Activated CD8-positive, alpha-beta memory T cell treated with anti-CD3 and anti-CD28 coated beads for 24 hours (primary cell): ENCODE measurements at places on chromosomes 2 and 18.
A peak's percentile ranks its signal among the peaks of the same experiment; 100 is the strongest.

- DNase-seq = no peak
Observed at GRCh38 chr2:14843507-14844204, 211.1 kb downstream of the LRATD1 start.

DNA sequence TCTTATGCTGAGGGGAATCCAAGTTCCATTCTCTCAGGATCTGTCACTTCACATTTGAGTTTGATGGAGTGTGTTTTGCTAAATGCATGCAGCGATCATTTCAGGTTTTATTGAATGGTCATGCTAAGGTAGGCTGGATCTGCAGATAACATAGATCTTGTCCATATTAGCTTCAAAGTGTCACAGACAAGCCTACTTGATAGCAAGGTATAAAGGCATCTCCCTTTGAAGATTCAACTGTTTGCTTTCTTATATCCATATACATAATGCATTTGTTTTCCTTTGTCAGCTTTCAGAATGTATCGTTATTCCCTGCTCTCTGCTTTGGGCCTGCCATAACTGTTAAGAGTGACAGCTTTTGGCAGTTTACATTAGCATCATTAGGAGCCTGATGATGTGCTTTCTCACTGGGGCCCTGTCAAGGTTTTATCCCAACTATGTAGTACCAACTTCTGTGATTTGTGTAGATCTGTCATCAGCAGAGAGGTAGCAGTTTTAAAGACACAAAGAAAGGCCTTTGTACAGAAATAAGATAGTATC is 604.3 kb upstream of the CDH7 start:
- DNase-seq = no peak

- no peak for DNase-seq
Observed at GRCh38 chr18:75502286-75502685, 74.8 kb upstream of the SMIM21 start.

DNA sequence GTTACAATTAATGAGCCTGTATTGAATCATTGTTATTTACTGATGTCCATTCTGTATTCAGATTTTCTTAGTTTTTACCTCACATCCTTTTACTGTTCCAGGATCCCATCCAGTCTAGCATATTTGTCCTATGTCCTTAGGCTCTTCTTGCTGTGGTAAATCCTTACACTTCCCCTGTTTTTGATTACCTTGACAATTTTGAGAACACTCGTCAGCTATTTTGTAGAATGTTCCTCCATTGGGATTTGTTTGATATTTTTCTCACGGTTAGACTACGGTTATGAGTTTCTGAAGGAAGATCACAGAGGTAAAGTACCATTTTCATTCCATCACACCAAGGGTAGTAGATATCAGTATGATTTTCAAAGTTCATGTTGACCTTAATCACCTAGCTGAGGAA is 202.3 kb downstream of the AKAIN1 start:
- no peak for DNase-seq

GRCh38 chr2:239353692-239354091 is 47.1 kb downstream of the HDAC4 start:
- no peak for DNase-seq

DNA sequence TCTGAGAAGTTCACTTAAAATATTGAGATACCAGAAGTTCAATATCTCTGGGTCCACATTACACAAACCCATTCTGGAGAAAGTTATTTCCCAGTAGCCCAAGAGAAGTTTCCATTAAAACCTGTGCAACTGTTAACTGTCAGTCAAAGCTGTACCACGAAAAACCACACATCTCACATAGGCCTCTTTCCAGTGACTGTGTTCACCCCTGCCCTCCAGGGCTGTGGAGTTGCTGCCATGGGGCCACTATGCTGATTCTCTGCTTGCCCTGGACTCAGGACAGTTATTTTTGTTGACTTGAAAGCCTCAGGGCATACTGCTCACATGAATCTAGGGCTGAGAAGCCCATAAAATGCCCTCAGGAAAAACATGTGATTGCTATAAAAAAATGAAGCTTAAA is 153.8 kb downstream of the PIEZO2 start:
- DNase-seq = no peak

DNA sequence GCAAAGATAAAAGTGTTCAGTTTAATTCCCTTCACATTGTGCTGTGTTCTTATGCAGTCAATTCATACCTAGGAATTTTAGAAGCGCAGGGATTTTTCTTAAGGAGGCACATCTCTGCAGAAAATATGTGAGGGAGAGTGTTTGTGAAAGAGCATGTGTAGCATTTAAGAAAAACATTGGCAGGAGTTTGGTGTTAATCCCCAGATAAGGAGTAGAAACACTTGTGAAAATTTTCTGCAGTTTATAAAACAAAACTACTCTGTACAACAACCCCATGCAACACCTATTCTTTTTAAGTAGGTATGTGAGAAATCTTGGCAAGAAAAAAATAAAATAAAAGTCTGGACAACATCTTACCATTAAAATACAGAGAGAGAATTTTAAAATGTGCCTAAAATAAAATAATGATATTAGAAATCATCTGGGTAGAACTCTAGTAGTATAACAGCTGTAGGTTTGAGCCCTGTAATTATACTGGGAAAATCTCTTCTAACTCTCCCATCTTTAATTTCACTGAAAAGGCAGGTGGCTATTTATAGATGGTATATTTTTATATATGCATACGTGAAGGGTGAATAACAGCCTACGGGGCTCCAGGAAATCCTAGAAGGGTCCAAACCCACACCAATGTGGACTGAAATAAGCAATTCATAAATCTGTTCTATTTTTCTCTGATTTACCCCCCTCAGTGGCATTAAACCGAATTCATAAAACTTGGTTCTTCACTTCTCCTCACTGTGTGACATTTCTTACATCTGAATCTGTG is 6.6 kb downstream of the FZD7 start:
- no peak for DNase-seq

- no peak for DNase-seq
Observed at GRCh38 chr2:80335411-80335810, 30.9 kb upstream of the LRRTM1 start.

DNA sequence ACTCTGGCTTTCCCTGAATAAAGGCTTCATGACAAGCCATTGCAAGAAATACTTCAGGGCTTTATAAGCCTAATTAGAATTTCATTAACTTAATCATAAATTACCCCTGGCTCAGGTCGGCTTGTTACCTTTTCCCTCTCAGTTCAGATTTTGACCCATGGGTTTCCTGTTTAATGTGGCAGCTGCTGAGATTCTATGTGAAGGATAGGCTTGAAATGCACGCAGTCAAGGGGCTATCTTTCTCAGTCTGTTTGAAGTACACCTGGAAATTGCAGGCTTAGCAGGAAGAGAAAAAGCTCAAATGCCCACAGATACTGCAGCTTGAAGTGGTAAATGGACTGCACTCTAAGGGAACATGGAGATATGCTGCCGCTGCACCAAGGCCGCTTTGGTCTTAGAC is 49.4 kb downstream of the CAVIN2 start:
- no peak for DNase-seq

GRCh38 chr18:50315100-50315871 is 27.8 kb upstream of the CXXC1 start:
- no peak for DNase-seq

DNA sequence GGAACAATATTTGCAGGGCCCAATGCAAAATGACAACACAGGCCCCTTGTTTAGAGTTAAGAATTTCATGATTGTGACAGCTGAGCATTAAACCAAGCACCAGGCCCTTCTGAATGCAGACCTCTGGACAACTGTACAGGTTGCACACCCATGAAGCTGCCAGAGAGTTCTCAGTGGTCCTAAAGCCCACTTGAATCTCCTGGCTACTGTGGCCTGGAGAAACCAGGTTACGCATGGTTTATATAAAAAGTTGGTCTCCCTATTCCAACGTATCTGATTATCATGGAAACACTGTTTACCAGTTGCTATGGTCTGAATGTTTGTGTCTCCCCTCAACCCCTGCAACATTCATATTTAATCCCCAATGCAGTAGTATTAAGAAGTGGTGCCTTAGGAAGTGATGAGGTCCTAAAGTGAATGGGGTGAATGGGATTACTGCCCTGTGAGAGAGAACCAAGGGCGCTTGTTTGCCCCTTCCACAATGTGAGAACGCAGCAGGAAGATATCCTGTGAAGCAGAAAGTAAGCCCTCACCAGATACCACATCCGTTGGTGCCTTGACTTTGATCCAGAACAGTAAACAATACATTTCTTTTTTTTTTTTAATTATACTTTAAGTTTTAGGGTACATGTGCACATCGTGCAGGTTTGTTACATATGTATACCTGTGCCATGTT is 48.0 kb upstream of the ANXA4 start:
- DNase-seq = no peak

DNA sequence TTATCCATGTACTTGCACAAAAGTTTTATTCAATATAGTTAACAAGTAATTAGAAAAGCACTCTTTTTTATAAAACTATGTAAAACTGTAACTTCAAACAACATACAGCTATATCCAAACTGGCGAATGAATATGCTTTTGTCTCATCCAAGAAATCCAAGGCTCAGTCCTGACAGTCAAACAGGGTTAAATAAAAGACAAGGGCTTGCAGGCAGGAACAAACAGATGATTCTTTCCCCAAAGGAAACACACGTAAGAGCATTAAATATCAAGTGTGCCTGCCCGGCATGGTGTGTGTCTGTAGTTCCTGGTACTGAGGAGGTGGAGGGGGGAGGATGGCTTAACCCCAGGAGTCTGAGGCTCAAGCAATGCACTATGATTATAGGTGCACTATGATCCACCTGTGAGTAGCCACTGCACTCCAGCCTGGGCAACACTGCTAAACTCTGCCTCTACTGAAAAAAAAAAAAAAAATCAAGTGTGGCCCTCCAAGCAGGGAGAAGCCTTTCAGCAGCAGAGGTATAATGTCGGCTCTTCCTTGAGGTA is 171.3 kb downstream of the DLGAP1 start:
- DNase-seq = no peak

DNA sequence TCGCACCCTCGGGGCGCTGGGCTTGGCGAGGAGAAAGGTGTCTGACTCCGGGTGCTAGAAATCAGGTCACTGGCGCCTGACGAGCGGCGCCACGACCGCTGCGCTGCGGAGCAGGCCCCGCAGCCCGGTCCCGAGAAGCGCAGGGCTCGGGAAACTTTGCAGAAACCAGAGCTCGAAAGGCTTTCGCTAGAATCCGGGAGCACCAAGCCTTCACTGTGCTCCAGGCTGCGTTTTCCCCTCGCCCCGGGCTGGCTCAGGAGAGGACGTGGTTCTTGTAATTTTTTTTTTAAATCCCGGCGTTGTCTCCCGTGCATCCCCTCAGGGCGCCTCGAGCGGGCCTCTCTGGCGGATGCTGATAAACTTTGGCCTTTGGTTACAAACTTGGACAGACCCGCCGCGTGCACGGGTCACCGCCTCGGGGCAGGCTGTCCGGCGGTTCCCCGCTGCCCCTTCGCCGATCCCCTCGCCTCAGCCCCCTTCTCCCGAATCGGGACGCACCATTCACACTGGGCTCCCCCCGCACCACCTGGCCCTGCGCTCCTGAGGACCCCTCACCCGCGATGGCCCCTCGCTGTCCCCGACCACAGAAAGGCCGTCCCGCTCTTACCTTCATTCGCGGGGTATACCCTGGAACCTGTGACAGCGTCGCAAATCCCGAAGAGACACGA is 419 bp downstream of the EPHA4 start:
- DNase-seq = peak; percentile 73

- DNase-seq = no peak
Observed at GRCh38 chr18:11553098-11553940, 56.1 kb upstream of the SLC35G4 start.

GRCh38 chr2:20580690-20581437 is 70.0 kb downstream of the HS1BP3 start:
- DNase-seq = no peak

GRCh38 chr2:165811592-165812370 is 17.7 kb upstream of the GALNT3 start:
- DNase-seq = no peak

DNA sequence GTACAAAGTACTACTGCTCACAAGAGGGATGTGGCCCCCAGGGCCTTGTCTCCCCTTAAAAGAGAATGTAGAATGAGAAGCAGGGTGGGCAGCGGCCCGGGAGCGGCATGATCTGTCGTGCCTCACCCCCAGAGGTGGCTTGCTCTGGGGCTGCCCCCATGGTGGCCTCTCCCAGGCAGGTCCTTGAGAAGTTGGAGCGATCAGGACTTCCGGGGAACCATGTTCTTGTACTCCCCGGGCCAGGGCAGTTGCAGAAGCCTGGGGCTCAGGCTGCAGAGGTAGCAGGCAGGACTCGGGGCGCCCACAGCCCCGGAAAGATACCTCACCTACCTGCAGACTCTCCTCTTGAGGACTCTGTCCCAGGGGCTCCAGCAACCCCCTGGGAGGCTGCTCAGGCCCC is 62.6 kb downstream of the CYP26B1 start:
- DNase-seq = no peak

DNA sequence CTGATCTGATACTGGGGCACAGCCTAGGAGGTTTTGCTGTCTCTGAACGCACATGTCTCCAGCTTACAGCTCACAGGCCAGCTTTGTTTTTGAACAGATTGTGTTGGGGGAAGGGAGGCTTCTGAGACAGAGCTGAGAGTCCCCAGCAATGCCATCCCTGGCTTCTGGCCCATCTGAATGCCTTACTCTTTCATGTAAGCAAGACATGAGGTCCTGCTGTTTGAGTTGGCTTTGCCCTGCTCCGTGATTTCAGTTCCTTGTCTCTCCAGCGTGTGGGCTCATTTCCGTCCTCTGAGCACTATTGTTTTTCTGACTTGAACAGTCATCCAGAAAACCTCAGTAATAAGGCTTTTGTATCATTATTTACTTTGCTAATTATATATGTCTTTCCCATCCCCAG is 194.9 kb upstream of the TNP1 start:
- DNase-seq = no peak

GRCh38 chr2:168315331-168316072 is 68.1 kb upstream of the STK39 start:
- no peak for DNase-seq

- no peak for DNase-seq
Observed at GRCh38 chr2:19120941-19121750, 237.3 kb downstream of the OSR1 start.

- no peak for DNase-seq
Observed at GRCh38 chr2:178997067-178997466, 52.9 kb downstream of the CCDC141 start.

DNA sequence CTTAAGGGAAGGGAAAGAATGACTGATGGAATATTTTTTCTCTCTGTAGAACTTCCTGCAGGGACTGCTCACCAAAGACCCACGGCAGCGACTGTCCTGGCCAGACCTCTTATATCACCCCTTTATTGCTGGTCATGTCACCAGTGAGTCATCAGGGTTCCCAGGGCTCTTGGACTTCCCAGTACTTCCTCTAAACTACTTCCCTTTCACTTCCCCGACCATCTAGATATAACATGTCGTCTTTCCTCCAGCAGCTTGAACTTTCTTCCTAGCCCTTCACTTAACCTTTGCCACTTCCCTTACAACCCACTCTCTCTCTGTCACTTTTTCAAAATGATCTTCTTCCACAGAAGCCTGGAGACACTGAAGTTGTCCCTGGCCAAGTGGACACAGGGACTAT is 7.2 kb downstream of the STK36 start:
- DNase-seq = no peak

DNA sequence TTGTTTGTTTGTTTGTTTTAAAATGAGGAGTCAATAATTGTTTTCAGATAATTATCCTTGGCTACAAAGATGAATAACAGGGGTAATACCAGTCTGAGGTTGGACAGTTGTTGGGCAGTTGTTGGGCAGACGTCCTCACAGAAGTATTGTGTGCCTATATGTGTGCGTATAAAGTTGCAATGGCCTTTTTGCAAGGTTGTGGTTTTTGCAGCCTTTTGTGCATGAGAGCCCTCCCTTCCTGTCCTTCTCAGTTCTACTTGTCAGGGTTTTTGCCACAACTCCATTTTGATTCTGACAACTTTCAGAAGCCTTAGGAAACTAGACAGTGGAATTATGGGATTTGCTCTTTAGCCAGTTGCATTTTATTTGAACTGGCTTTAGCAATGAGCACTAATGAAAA is 6.0 kb upstream of the STK39 start:
- no peak for DNase-seq

GRCh38 chr2:9998916-9999654 is 44.3 kb upstream of the KLF11 start:
- DNase-seq = no peak
